LHCN-M2 (cell line): ENCODE measurements at places on chromosomes 6 and 20. TPM values are rescaled to one million over a fixed set of nuclear protein-coding genes. Genes with fewer than 3 reads are reported as not detected.

- no peak for DNase-seq
These were observed 30.3 kb downstream of the STX7 start for GRCh38 chr6:132482581-132482980.

TSBP1 gene
- not detected in 2 replicates for total RNA-seq

ASIP gene
- total RNA-seq: not detected in 2 replicates

GRCh38 chr6:139533573-139534471 lies 159.4 kb upstream of the CITED2 start:
- peak; percentile 86 for DNase-seq
